ENCODE measurements at places on chromosomes 4 and X. TPM values are rescaled to one million over a fixed set of nuclear protein-coding genes. Genes with fewer than 3 reads are reported as not detected.

SHOX gene
- not detected for total RNA-seq

TASL gene
- 0.92 TPM for total RNA-seq

AGTR2 gene
- not detected for total RNA-seq

DCAF4L1 gene
- total RNA-seq = not detected

DDIT4L gene
- not detected for total RNA-seq

MAOA gene
- 157 TPM for total RNA-seq

SPATA18 gene
- total RNA-seq = not detected

CDS1 gene
- total RNA-seq = 14.7 TPM

SLIT2 gene
- 57.3 TPM for total RNA-seq

- no peaks in the 10 kb centered on the region for H3K36me3 ChIP-seq
- H3K27me3 ChIP-seq = no peaks in the 10 kb centered on the region
- no peaks in the 10 kb centered on the region for H3K4me1 ChIP-seq
- DNase-seq = no peak
Observed at GRCh38 chr4:142614621-142615323, 231.3 kb downstream of the INPP4B start.

DNA sequence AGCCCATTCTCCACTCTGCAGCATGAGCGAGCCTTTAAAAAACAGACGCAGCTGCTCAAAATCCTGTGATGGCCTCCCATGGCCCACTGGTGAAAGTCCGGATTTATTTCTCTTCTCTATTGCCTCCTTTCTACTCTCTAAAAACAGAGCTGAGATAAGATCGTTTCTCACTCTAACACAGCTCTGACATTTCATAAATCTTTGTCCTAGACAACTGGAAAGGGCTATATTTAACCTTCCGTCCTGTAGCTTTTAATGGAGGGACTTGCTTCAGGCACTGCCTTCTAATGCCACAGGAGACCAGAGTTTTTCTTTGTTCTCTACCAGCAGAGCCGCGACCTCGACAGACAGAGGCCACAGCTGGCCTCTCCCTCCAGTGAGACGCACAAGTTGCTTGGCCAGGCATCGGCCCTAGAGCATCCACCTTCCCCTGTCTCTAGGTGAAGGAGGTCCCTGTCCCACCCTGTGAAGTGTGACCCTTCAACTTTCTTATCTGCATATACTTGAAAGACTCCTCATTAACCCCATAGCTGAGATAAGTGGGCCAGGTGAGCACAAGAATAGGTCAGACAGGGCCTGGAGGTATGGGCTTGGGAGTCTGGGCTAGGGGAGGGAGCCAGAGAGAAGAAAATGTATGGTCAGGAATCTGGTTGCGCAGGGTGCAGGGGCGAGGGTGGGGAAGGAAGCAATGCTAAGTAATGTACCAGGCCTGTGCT is 50.0 kb downstream of the RTL5 start:
- no peaks in the 10 kb centered on the region for H3K4me1 ChIP-seq
- DNase-seq = no peak
- no peak overlapping the region for H3K4me3 ChIP-seq
- no peaks in the 10 kb centered on the region for H3K36me3 ChIP-seq

GRCh38 chr4:83906561-83906960 is 370.7 kb downstream of the GPAT3 start:
- no peaks in the 10 kb centered on the region for H3K27me3 ChIP-seq
- no peaks in the 10 kb centered on the region for H3K36me3 ChIP-seq
- no peaks in the 10 kb centered on the region for H3K4me1 ChIP-seq
- no peak overlapping the region for H3K27ac ChIP-seq
- H3K4me3 ChIP-seq = no peak overlapping the region

DNA sequence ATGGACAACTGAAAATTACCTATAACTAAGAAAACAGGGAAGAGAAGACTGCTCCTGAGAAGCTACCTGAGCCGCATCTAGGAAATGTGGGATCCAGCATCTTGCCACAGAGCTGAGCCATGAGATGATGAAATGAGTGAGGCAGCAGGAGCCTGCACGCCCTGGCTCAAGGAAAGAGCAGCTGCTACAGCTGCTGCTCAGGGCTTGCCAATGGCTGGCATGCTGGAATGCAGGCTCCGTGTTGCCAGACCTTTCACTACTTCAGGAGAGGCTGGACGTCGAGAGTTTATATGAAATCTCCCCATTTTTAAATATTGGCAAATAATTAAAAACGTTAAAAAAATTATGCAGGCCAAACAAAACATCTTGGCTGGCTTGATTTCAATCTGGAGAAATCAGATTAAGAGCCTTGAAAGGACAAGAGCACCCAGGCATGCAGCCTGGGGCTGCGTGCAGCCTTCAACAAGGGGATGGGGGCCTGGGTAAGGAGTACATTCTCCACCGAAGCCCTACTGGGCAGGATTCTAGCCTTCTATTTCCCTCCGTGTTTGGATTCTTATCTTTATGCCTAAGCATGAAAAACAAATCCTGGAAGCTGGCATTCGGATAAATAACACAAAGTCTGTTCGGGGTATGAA is 227.6 kb downstream of the NR3C2 start:
- no peak overlapping the region for H3K4me3 ChIP-seq
- peak; percentile 33 for DNase-seq
- peak overlapping the region; percentile 9 for H3K27ac ChIP-seq
- peaks cover 13% of the 10 kb centered on the region for H3K4me1 ChIP-seq
- H3K36me3 ChIP-seq = no peaks in the 10 kb centered on the region

DNA sequence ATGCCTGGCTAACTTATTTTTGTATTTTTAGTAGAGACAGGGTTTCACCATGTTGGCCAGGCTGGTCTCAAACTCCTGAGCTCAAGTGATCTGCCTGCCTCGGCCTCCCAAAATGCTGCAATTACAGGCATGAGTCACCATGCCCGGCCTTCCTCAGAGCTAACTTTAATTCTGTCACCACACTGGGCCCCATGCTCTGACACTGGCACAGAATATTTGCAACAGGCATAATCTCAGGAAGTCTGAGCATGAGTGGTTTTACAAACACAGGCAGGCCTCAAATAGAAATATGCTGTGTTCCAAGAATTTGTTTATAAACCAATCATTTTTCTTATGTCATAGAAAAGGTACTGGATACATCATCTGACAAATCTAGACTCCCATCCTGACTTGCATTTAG is 32.7 kb upstream of the FAM9C start:
- no peaks in the 10 kb centered on the region for H3K27me3 ChIP-seq

DNA sequence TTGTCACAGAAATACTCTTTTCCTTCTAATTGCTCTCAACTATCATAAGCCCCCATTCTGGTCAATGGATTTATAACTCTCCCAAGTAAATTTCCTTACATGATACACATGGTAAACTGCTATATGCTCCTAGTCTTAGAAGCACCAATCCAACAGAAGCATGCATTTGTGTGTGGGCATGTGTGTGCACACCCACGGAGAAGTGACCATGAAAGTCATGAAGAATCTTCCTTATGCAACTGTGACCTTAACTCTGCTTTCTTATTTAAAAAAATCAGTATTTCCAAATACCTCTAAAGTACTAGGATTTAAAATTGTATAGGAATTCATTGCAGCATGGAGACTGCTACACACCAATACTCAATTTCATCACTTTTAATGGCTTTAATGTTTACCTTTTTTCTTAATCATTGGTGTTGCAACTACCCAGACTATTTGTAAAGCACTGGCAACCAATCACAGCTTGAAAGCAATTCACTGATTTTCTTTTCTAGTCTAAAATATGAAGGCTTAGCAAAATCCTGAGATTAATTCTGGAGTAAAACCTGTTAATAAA is 47.6 kb downstream of the MAML3 start:
- H3K27me3 ChIP-seq = no peaks in the 10 kb centered on the region
- H3K4me1 ChIP-seq = peaks cover 14% of the 10 kb centered on the region
- H3K27ac ChIP-seq = no peak overlapping the region

DNA sequence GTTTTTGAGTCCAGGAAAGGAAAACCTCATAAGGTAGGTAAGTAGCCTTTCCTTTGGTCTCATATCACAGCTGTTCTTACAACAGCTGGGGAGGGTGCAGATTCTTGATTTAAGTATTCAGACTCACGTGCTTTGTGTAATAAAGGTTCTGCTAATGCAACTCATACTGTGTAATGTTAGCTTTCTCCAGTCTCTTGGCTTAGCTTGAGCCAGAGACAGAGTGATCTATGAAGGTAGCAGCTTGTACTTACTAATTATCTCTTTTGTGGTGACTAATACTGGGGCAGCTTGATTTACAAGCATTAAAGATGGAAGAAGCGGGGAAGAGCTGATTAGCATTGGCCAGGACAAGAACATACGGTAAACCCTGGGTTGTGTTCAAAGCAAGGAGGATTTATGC is 80.3 kb downstream of the LNX1 start:
- H3K27ac ChIP-seq = no peak overlapping the region
- no peaks in the 10 kb centered on the region for H3K27me3 ChIP-seq
- no peaks in the 10 kb centered on the region for H3K36me3 ChIP-seq
- no peak overlapping the region for H3K4me3 ChIP-seq
- peaks cover 28% of the 10 kb centered on the region for H3K4me1 ChIP-seq

DNA sequence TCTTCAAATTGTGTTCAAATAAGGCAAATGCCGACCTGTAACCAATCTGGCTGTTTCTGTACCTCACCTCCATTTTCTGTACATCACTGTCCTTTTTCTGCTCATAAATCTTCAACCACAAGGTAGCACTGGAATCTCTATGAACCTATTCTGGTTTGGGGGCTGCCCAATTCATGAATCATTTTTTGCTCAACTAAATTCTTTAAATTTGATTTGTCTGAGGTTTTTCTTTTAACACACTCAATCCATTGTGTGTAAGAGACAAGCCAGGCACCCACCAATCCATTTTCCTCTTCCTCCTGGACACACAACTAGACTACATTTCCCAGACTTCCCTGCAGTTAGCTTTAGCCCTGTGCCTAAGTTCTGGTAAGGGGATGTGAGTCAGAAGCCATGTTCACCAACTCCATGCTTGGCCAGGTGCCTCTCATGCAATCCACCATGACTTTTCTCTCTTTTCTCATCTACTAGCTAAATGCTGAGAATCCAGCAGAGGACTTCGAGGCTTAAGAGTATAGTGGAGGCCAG is 193.2 kb upstream of the KLF3 start:
- no peaks in the 10 kb centered on the region for H3K27me3 ChIP-seq
- peaks cover 11% of the 10 kb centered on the region for H3K4me1 ChIP-seq
- no peak for DNase-seq

GRCh38 chrX:7943600-7944245 is 16.5 kb upstream of the PNPLA4 start:
- H3K27me3 ChIP-seq = no peaks in the 10 kb centered on the region
- no peak overlapping the region for H3K4me3 ChIP-seq
- DNase-seq = peak; percentile 39
- no peak overlapping the region for H3K27ac ChIP-seq
- H3K36me3 ChIP-seq = no peaks in the 10 kb centered on the region
- peaks cover 7% of the 10 kb centered on the region for H3K4me1 ChIP-seq

DNA sequence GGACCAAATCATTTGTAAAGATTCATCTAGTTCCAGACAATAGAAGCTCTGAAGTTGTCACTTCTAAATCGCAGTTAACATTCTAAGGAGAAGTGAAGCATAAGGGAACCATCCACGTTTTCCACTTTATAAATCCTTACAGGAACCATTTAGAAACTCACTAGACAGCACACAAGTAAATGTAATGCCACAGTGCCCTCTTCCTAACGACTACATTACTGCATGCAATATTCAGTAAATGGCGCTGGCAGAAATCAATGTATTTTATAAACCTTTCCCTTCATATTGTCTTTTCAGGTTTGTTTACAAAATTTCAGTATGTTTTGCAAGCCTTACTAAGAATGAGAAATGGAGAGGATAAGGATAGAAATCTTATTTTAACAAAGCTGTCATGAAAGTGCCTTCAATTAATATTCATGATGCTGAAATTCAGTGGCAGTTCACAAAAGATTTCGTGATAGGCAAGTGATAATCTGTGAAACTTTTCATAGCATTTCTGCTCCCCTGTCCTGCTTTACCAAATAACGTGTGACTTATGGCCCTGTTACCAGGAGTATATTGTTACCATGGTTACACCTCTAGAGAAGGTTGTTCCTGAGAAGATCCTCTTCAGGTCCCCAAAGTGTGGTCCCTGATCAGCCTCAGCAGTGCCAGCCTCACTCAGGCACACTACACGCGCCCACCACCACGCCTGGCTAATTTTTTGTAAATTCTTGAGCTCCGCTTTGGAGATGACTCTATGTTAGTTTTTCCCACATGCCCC is 54.2 kb downstream of the TMA16 start:
- no peak overlapping the region for H3K4me3 ChIP-seq
- H3K27me3 ChIP-seq = no peaks in the 10 kb centered on the region
- DNase-seq = peak; percentile 81
- no peak overlapping the region for H3K27ac ChIP-seq

DNA sequence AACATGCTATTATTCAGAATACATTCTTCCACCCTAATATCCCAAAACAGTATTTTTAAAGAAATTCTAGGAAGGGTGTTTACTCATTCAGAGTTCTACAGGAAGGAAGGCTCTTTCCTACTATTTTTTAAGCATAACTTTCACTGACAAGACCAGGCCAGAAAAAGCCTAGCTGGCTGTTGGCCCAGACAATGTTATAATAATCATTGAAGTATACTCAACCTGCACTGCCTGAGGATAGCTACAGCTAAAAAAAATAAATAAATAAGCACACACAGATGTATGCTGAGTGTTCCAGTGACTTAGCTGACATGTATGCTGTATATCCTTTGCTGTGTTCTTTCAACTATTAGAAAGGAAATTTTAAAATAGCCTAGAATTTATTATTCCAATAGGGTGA is 145.8 kb upstream of the SPRY1 start:
- no peaks in the 10 kb centered on the region for H3K4me1 ChIP-seq
- no peaks in the 10 kb centered on the region for H3K36me3 ChIP-seq
- peak overlapping the region; percentile 70 for H3K27ac ChIP-seq
- H3K4me3 ChIP-seq = no peak overlapping the region
- H3K27me3 ChIP-seq = no peaks in the 10 kb centered on the region

DNA sequence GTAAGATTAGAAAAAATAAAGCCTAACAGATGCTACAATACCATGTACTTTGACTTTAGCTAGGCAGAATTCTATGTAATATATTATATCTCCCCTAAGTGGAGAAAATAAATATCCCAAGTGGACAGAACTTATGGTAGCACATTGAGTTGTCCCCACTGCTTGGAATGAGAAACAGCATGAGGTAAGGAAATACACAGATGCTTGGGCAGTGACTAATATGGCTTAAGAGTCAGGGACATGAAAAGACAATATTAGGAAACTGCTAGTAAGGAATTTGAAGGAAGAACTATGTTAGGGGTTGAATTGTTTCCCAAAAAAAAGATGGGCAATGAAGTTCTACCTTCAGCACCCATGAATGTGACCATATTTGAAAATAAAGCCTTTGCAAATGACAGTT is 2265.1 kb downstream of the PCDH7 start:
- no peaks in the 10 kb centered on the region for H3K4me1 ChIP-seq
- no peak for DNase-seq
- H3K36me3 ChIP-seq = no peaks in the 10 kb centered on the region
- H3K27ac ChIP-seq = no peak overlapping the region
- H3K27me3 ChIP-seq = no peaks in the 10 kb centered on the region

- no peak for DNase-seq
- no peaks in the 10 kb centered on the region for H3K27me3 ChIP-seq
- H3K36me3 ChIP-seq = no peaks in the 10 kb centered on the region
- H3K27ac ChIP-seq = no peak overlapping the region
- H3K4me1 ChIP-seq = peaks cover 11% of the 10 kb centered on the region
- H3K4me3 ChIP-seq = no peak overlapping the region
Observed at GRCh38 chrX:17441965-17442364, 67.0 kb downstream of the NHS start.

Data from stomach (tissue), 19 donors.